ENCODE measurements at places on chromosomes 5 and 9.

DNA sequence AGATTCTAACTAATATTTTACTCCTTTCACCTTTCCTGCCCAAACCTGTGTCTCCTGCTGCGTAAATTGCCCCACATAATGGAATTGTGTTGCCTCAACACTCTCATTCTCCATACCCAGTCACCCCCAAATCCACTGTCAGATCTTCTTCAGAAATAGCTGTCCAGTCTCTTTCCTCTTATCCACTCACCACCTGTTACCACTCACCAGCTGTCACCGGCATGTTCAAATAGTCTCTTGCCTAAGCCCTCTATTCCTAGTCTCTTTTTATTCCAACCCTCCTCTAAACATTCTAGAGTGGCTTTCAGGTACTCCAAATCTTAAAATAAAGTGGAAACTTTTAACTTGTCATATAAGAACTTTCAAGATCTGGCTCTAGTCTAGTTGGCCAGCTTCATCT, 262.0 kb upstream of the FBXL7 start:
- DNase-seq, result no peak

- no peak for DNase-seq
Measured at GRCh38 chr5:176679365-176680225, 32.3 kb downstream of the TSPAN17 start.

- no peak for DNase-seq
Measured at GRCh38 chr5:2251751-2252150, 369.0 kb upstream of the IRX4 start.

DNA sequence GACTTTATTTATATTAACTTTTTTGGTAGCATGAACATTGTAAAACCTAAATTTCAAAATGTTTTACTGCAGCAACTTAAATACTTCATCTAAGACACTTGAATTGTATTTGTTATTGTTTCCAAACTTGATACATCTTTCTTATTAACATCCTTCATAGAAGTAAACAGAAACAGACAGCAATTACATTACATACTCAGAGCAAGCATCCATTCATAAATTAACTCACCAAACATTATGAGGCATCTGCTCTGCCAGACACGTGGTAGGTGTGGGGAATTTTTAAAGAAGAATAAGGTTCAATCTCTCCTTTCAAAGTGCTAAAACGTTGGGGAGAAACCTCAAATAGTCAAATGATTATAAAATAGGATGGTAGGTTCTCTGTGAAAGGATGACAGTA, 130.8 kb downstream of the MUSK start:
- DNase-seq, result no peak

- DNase-seq, result no peak
Measured at GRCh38 chr5:67765697-67766096, 449.9 kb upstream of the PIK3R1 start.

GRCh38 chr5:173333925-173334661, 5.9 kb upstream of the STC2 start:
- DNase-seq, result no peak

DNA sequence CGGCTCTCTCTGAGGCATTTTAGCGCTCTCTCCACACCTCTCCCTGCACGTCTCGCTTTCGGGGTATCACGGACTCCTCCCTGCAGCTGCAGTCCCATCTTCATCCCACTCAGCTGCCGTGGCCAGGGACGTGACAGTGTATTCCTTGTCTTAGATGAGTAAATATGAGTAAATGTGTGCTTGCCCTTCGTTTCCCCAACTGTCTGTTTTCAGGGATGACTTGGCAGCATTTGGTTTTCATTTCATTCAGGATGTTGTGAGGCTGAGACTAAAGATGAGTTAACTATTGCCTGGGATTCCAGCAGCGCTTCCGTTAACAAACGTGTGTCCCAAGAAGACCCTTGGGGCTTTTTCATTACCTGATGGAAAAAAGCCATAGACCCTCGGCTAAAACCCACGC, 29.5 kb downstream of the GDNF start:
- DNase-seq, result no peak

GRCh38 chr5:157961176-157961575, 102.2 kb upstream of the CLINT1 start:
- no peak for DNase-seq

DNA sequence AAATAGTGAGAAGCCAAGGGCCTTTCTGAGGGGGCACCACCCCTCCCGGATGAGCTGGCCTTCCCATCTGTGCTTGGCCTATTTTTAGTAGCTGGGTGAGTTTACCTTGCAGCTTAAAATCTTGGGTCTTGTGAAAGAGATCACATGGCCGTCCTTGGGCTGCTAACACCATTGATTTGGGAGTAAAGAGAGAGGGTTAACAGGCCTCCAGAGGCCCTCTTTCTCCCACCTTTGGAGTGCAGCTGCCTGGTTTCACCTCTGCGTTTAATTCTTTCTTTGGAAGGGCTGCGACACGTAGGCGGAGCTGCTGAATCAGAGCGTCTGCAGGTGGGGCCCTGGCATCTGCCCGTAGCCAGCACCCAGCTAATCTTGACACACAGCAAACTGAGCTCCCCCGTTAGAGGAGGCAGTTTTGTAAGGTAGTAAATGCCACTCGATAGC, 12.8 kb downstream of the OLFM1 start:
- DNase-seq, result no peak

DNA sequence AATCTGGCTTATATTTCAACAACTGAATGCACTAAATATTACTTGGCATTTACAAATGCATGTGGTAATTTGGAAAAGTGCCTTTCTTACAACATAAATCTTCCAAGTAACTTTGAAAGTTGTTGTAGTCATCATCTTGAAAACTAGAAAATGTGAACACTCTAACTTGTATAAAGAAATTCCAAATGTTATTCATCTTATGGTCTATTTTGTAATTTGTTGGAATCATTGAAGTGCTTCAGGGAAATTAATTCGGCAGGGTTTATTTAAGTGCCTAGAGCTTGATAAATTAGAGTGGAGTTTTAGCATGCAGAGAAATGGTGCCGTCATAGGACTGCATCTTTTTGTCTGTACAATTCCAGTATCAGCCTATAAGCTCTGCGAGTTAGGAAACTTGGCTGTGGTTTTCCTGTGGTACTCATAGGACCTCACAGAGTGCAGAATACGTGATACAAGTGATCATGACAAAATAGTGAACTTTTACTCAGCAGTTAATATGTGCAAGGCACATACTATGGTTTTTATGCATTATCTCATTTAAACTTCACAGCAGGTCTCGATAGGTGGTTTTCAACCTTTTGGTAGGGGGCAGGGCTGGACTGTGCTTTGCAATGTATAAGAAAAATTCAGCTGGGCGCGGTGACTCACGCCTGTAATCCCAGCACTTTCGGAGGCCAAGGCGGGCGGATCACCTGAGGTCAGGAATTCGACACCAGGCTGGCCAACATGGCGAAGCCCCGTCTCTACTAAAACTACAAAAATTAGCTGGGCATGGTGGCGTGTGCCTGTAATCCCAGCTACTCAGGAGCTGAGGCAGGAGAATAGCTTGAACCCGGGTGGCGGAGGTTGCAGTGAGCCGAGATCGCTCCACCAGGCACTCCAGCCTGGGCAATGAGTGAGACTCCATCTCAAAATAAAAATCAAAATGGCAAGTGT, 79.6 kb downstream of the RAI14 start:
- DNase-seq, result no peak

GRCh38 chr5:176743868-176744583, 66.3 kb upstream of the UNC5A start:
- no peak for DNase-seq

DNA sequence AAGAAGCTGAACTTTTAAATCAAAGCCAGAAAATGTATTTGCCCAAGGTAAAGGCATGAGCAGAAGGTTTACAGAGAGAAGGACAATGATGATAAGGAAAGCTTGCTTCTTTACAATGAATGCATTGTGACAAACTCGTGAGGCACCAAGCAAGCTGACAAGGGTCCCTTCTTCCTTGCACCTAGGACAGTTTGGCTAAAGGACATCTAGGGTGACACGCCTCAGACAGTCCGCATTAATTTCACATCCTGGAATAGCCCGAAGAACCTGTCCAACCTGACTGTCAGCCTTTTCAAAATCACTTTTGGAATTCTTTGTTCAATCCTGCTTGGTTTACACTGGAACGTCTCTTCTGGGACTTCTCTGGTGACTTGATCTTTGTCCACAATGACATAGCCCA, 146.4 kb upstream of the MAP3K1 start:
- DNase-seq, result no peak

GRCh38 chr5:123181394-123181801, 92.4 kb downstream of the PRDM6 start:
- no peak for DNase-seq

DNA sequence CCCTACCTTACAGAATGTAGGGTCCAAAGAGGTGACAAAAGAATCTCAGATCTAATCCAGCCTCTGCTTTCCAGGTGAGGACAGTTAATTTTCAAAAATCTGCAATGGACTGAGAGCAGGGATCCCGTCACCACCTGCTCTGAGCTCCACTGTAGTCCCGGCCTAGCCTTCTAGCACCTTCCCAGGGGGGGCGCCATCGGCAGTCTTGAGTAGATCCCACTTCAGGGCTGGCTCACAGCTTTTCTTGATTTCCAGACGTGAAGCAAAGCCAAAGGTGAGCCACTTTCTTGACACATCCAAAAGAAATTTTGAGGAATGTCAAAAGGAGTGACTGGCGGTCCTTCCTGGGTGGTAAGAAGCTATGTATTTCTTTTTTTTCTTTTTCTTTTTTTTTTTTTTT, 114.1 kb downstream of the SYK start:
- no peak for DNase-seq

GRCh38 chr5:133652951-133653759, 40.8 kb upstream of the FSTL4 start:
- DNase-seq, result no peak

- DNase-seq, result no peak
Measured at GRCh38 chr5:58773744-58774441, 191.0 kb downstream of the RAB3C start.

DNA sequence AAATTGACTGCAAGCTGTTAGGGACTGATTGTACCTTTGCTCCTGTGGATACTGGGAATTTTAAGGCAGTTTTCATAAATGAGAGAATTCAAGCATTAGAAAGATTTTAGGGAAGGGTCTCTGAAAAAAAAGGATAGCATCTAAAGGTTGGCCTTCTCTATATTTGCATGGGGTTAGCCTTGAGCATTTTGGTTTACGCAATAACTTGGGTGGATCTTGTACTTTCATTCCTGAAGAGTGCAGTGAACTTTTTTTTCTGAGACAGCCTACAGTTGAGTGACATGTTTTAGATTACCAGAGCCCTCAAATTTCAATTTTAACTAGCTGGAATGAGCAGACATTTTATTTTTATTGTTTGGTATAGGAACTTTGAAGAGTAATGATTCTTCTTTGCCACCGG, 91.6 kb upstream of the NR3C1 start:
- no peak for DNase-seq

DNA sequence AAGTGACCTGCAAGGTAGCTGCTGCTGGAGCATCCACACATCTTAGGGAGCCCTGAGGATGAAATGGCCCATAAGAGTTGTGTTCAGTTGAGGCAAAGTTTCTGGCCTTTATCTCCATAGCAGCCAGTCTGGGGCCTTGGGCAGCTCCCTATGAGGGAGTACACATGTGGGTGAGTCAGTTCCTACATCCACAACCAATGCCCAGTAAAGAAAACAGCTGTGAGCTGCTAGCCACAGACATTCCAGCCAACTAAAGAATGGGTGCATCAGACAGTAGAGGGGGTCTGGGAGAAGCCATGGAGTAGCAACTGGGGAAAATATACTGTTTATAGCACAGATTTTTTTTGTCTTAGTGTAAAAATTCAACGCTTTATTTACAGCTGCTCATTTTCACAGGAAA, 720.7 kb downstream of the TLE1 start:
- DNase-seq, result no peak

DNA sequence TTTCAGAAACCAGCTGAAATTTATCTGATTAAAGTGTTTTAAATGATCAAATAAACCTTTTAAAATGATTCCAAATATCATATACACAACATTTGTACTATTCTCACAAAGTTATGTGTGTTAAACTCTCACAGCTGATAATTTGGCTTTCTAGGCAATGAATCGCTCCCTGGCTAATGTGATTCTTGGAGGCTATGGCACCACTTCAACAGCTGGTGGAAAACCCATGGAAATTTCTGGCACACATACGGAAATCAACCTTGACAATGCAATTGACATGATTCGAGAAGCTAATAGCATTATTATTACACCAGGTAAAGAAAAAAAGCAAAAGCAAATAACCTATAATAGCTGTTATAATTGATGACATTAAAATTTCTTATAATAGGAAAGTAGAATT, 72.4 kb downstream of the NNT start:
- no peak for DNase-seq

GRCh38 chr9:114968671-114969070, 38.3 kb upstream of the TNFSF8 start:
- DNase-seq, result no peak

- no peak for DNase-seq
Measured at GRCh38 chr5:59025734-59026133, 442.9 kb downstream of the RAB3C start.

DNA sequence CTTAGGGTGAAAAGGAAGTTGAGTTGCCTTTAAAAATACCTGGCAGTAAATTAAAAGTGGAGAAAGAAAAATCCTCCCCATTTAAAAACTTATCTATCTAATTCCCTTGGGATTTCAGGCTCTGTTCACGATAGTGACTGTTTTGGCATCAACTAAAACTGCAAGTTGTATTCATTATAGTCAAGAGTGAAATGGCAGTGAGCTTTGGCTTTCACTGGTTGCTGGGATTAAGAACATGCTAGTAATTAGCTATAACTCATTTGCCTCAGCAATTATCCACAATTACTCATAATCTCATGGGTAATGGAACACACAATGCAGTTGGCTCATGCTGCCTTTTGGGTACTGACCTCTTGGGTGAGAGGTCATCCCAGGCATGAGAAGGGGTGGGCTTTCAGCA, 250.1 kb downstream of the GAS1 start:
- no peak for DNase-seq

GRCh38 chr5:136738829-136739228, 373.5 kb upstream of the TRPC7 start:
- no peak for DNase-seq

DNA sequence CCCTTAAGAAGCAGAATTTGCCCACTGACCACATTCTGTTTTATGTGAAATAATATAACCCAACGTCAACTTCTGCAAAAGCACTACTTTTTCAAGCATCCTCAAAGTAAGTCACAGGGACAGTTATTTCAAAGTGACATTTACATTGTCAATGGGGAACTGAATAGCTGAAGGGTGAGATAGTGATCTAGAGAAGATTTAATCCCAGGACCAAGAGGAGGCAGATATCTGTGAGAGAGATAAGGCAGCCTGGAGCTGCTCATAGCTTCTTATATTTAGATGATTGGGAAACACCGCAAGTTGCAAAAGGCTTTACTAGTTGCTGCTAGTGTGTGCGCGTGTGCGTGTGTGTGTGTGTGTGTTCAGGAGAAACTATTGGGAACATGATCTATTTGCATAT, 210.4 kb upstream of the RFX3 start:
- no peak for DNase-seq

- no peak for DNase-seq
Measured at GRCh38 chr5:50715001-50715400, 48.6 kb downstream of the PARP8 start.

DNA sequence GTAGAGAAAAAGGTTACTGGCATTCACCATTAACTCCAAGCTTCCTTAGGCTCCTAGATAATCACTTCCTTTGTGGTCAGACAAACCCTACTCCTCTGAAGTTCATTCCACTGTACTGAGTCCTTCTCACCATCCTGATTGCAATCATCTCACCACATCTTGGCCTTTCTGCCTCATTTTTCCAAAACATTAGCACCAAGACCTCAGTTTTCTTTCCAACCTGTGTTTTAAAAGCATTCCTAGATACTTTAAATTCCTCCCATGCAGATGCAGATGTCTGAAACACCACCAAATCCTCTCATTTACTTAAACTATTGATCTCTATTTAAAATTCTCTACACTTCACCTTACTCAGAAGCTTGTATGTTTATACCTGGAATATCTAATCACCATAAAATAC, 961.3 kb upstream of the CTNND2 start:
- no peak for DNase-seq

Measured in right forelimb (tissue), 1 donor.